Posterior cingulate gyrus (tissue), 11 donors: ENCODE measurements at places on chromosomes 4 and X.

DNA sequence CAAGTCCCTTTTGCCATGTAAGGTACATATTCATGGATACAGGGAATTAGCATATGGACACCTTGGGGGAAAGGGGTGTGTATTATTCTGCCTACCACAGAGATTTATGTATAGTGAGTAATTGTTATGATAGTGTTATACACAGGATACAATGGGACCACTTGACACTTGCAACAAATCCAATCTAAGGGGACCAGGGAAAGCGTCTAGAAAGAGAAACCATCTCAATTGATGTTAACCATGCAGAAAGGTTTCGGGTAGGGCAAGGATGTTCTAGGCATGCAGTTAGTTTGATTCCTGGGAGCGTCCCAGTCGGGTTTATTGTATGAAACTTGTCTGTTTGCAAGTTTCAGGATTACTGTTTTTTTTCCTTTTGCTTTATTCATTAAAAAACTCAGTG, 34.2 kb downstream of the MMRN1 start:
- DNase-seq, result no peak

- DNase-seq, result no peak
These were observed 86.0 kb downstream of the HTT start for GRCh38 chr4:3160438-3160837.

GRCh38 chr4:4599481-4600275, 57.8 kb upstream of the STX18 start:
- DNase-seq, result no peak

DNA sequence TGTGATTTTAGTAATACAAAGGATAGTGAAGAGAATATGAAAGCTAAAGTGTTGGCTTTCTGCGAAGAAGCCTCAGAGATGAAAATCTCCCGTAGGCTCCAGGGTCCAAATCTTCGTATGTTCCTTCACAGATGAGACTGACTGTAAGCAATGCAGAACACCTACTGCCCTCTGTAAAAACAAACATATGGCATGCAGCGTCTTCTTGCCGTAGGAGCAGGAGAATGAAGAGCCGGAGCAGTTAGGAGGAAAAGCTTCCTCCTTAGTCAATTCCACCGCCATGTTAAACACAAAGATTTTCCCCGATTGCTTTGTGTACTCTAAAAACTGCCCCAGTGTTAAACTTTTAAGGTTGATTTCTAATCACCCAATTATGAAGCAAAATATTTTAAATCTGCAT, 22.5 kb downstream of the RWDD4 start:
- DNase-seq, result no peak

DNA sequence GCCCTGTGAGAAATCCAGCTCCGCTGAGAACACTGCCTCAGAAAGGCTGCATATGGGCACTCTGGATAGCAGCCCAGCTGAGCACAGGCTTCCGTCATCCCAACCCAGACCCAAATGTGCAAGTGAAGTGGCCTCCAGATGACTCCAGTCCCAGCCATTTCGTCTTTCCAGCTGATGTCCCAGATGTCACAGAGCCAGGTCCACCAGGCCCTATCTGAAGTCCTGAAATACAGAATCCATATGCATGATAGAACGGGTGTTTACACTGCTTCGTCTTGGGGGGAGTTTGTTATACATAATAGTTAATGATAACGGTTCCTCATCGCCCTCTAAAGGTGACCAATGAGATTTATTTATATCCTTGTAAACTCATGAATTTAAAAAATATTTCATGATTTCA, 72.6 kb upstream of the TRIM2 start:
- peak; percentile 44 for DNase-seq

GRCh38 chr4:54063229-54063628, 1.2 kb downstream of the CHIC2 start:
- no peak for DNase-seq

GRCh38 chr4:13706120-13706519, 78.6 kb upstream of the BOD1L1 start:
- DNase-seq, result no peak

DNA sequence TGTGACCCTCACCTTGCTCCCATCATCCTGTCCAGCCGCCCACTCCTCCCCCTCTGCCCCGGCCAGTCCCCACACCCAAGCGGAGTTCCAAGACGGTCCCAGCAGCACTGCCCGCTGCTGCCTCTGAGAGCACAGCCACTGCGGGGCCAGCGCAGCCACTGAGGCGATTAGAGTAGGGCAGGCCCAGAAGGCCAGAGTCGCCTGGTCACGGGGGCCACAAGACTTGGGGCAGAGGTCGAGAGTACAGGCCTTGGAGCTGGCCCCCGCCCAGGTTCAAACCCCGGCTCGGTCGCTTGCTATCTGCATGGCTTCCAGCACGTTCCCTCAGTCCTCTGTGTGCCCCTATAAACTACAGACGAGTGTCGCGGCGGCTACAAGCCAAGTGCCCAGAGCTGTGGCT, 53.2 kb upstream of the ADRA2C start:
- peak; percentile 49 for DNase-seq

- no peak for DNase-seq
These were observed 18.6 kb upstream of the TEX13B start for GRCh38 chrX:108000751-108001150.

DNA sequence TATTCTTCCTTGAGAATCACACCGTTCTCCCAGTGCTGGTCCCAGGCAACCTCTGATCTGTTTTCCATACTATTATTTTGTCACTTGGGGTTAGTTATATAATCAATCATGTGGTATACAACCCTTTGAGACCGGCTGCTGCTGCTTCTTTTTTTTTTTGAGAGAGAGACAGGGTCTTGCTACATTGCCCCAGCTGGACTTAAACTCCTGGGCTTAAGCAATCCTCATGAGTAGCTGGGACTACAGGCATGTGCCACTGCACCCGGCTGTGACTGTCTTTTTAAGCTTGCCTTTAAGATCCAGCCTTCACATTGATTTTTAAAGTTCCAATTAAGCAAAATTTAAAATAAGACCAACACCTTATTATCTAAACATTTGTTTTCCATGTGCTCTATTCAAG, 86.7 kb upstream of the EXOC1L start:
- no peak for DNase-seq

- DNase-seq, result no peak
These were observed 94.8 kb downstream of the LARP7 start for GRCh38 chr4:112731715-112732114.

DNA sequence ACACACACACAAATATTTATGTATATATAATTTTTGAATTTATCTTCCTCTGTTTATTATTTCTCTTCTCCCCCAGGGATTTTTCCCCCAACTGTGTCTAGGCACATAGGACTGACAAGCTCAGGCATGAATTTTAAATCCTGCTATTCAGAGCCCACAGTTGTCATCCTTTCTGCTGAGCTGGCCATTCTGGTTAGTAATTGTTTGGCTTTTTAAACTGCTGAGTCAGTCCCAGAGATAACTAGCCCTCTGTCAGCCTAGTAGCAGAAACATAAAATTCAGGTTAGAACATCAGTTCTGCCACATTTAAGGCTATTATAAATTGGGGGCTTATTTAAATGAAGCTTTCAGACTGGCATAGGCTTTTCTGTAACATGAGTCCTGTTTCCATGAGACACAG, 151.7 kb upstream of the MAOA start:
- no peak for DNase-seq

GRCh38 chrX:134933248-134933647, 57.5 kb upstream of the SMIM10 start:
- no peak for DNase-seq

- DNase-seq, result no peak
These were observed 2.3 kb downstream of the XKRX start for GRCh38 chrX:100926453-100926852.

- DNase-seq, result no peak
These were observed 128.7 kb upstream of the USP38 start for GRCh38 chr4:143055997-143056396.

DNA sequence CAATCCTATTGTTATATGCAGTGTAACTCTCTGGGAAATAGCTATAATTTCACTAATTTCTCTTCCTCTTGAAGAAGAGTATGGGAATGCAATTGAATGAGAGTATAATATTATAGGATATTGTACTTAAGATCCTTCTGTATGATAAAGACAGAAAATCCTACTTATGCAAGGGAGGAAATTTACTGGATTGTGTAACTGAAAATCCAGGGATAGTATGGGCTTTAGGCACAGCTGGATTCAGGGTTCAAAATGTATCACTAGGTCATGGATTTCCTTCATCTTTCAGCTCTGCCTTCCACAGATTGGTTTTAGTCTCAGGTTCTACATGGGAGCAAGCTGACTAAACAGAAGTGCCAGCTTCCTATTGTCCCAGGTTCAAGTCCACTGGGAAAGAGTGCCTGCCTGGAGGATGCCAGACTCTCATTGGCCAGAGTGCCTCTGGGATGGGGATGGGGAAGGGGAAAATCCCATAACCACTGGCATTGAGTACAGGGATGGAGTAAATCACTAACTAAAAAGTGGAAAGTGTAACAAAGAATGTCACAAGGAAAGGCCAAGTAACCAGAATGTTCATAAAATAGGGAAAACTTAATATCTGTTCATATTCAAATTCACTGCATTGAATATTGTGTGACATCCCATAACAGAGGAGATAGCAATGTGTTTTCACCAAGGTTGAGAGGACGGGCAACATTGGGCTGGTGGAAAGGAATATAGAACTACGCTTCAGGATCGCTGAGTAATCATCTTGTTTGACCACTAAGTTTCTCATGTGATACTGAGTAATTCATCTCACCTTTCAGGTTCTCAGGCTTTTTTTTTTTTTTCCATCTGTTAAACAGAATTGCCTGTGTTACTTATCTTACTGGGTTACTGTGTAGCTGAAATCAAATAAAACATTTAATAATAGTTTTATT, 75.7 kb downstream of the ANXA3 start:
- DNase-seq, result no peak

DNA sequence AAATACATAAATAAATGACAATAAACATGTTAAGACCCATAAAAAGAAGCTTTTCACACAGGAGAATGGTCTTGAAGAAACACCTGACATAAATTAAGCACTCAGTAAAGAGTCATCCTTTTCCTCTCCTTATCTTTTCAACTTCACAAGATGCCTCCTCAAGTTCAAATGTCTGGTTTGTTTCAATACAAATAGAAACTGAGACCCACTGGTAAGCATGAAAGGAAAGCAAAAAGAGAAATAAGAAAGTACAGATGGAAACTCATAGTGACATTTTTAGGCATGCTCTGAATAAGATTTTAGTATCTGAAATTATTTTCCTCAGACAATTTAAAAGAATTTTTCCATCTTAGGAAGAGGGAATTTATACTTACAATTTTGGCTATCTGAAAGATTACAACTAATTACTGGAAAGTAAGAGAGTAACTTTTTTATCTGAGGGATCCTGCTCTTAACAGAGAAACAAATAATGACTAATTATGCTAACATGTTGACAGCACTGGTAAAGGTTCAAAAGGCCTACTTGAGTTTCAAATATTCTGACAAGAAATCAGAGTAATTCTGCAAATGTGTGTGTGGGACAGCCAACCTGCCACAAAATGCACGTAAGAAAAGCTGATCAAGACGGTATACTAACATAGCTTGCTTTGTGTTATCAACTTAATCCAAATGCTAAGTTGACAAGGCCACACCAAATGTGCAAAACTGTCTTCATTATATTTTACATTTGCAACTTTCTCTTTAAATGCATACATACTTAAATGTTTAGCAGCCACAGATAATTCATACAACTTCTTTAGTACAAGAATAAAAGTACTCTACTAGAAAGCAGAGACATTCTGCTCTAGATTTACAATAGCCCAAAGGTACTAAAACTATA, 113.0 kb downstream of the IQCM start:
- no peak for DNase-seq

- DNase-seq, result no peak
These were observed 1501.7 kb downstream of the RAPGEF2 start for GRCh38 chr4:160604541-160604940.

DNA sequence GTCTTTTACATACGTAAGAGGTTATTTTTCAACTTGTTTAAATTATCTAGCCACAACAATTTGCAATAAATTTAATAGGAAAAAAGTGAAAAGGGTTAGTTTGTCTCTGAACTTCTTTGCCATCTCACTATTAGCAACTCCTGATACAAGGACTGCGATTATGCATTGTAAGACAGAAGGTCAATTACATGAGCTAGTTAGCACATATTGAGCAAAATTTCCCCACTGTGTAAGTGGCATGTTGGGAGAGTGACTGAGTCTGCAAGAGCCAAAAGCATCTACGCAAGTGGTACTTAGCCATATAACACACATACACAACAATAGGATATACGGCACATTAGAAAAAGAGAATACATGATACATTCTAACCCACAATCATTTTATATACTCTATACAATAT, 927.2 kb downstream of the STPG2 start:
- no peak for DNase-seq

GRCh38 chrX:112643721-112644120, 36.0 kb downstream of the LHFPL1 start:
- no peak for DNase-seq

GRCh38 chr4:170868170-170868569, 778.4 kb upstream of the AADAT start:
- DNase-seq, result no peak

DNA sequence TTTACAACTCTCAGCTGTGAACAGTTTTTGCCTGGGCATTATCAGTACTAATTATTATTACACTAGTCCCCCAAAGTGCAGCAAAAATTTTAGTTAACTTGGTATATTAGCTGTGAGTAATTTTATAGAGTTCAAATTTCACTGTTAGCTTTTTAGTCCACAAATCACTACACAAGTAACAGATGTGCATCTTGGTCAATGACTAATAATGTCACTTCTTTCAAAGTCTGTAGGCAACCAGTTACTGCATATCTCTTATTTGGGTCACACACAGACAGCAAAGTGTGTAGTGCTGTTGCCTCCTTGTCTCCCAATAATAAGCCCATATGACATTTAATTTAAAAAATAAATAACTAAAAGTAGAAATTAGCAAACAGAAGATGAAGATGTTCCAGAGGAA, 159.9 kb downstream of the SCFD2 start:
- no peak for DNase-seq

GRCh38 chr4:81492606-81493230, 21.0 kb upstream of the RASGEF1B start:
- no peak for DNase-seq

GRCh38 chr4:40301603-40302002, 33.5 kb upstream of the CHRNA9 start:
- DNase-seq, result no peak

DNA sequence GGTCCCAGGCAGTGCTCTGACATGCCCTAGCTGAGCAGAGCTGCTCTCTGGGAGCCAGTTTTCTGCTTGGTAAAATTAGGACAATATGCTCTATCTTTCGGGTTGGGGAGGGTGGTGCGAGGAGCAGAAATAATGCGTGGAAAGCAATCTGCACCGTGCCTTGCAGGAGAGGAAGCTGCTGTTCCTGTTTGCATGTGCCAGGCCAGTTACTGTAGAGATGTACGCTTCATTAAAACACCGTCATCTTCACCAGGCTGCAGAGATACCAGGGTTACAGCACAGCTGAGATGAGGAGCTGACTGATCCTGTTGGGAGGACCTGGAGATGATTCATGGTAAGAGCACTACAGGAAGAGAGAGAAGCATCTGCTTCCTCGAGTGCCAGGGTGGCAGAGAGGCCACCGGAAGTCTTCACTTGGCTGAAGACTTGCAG, 29.5 kb upstream of the IRF2 start:
- DNase-seq, result no peak

GRCh38 chr4:41748571-41749475, at the start of gene PHOX2B:
Gene PHOX2B, minus strand, starts transcription at chr4:41748725. Its CDS starts 115 bp downstream, at chr4:41748610.
- DNase-seq, result no peak
